BE2C (cell line): ENCODE measurements at places on chromosomes 2 and 18.
A peak's percentile ranks its signal among the peaks of the same experiment; 100 is the strongest.

GRCh38 chr2:4464634-4465266 is 761.4 kb downstream of the DCDC2C start:
- no peak for DNase-seq

GRCh38 chr2:52035391-52035790 is 1003.5 kb upstream of the NRXN1 start:
- DNase-seq: no peak

DNA sequence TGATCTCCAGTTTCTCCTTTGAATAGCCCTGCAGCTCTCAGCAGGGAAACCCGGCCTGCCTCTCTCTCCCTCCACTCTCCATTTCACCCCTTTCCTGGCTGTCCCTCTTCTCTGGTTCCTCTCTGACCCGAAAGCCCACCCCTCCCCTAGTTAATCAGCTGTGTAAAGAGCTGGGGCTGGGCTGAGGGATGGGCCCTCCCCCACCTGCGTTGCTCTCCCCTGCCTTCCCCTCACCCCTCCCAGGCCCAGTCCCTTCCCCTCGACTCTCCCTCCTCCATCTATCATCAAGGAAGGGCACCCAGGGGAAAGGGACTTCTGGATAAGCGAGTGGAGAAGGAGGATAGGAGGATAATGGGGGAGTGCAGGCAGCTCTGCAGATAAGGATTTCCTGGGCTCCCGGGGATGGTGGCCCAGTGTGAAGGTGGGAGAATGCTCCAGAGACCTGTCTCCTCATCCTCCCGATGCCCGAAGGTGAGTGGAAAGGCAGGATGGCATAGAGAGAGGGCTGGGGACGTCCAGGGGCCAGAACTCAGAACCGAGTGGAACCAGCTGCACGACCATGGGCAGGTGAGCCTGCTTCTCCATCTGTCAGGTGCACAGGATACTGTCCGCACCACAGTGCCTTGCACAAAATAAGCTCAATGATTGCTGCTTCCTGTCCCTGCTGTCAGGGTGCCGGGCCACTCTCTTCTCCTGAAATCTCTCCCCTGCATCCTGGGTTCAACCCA is 12.0 kb downstream of the SLC30A3 start:
- no peak for DNase-seq

- DNase-seq: no peak
Observed at GRCh38 chr2:129935118-129935517, 44.3 kb upstream of the RAB6C start.

DNA sequence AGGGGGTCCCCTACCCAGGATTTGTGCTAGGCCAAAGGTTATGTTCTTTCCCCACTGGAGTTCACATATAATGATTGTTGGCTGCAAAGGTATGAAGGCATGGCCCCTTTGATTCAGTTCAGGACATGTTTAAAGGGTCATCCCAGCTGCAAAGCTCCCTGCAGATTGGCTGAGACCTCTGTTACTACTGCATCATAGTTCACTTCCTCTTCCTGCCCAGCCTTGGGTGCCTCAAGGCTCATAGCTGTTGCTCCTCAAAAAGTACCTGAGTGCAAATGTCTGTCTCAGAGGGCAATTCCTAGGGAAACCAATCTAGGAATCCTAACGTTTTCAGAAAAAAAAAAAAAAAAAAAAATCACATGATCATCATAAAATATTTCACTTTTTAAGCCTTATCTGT is 125.1 kb downstream of the ATL2 start:
- no peak for DNase-seq

DNA sequence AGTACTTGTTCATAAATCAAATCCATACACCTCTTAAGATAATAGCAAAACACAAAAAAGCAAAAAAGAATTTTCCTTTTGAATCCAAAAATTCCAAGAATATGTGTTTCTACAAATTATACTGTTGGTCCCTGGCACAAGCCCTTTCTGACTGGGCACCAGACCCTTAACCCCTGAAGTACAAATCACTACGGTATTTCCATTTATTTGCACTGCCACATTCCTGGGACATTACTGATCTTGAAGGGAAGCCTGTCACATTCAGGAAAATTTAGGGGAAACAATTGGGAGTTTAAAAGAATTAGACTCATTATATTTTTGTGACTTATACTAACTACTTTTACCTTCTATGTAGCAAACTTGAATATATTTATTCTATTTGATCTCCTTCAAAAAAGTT is 98.8 kb downstream of the ZNF521 start:
- no peak for DNase-seq

- no peak for DNase-seq
Observed at GRCh38 chr18:48594471-48595094, 55.8 kb downstream of the CTIF start.

- no peak for DNase-seq
Observed at GRCh38 chr2:224086226-224086914, 47.3 kb upstream of the SERPINE2 start.

GRCh38 chr2:172870396-172870795 is 134.8 kb downstream of the RAPGEF4 start:
- no peak for DNase-seq

DNA sequence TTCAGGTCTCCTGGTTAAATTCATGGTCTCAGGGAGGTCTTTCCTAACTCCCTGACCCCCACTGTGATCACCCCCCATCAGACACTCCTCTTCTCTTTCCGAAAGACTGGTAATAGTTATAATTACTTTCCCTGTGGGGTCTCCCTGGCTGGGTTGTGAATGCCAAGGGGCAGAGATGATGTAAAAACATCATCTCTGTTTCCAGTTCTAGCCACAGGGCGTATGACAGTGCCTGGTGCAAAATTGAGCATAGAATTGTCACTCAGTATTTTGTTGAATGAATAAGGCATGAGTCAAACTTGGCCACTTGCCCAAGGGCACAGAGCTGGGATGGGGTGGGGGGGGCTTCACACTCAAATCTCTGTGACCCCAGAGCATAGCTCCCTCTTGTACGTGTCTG is 65.2 kb downstream of the LTBP1 start:
- no peak for DNase-seq

DNA sequence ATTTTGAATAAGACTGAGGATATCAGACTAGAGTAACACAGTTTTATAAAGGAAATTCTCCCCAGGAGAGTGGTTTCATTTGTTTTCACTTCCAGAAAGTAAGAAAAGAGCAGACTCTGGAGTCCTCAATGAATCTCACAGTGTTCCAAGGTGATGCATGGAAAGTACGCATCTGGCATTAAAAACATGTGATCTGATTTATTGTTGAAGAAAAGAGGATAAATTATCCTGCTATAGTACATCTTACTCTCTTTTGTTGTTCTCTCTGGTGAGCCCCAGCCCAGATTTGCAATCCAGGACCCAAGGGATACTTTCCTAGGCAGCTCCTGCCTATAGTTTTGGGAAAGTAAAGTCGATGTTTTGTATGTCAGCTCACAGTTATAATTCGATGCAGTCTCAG is 285.9 kb downstream of the CTNNA2 start:
- no peak for DNase-seq

DNA sequence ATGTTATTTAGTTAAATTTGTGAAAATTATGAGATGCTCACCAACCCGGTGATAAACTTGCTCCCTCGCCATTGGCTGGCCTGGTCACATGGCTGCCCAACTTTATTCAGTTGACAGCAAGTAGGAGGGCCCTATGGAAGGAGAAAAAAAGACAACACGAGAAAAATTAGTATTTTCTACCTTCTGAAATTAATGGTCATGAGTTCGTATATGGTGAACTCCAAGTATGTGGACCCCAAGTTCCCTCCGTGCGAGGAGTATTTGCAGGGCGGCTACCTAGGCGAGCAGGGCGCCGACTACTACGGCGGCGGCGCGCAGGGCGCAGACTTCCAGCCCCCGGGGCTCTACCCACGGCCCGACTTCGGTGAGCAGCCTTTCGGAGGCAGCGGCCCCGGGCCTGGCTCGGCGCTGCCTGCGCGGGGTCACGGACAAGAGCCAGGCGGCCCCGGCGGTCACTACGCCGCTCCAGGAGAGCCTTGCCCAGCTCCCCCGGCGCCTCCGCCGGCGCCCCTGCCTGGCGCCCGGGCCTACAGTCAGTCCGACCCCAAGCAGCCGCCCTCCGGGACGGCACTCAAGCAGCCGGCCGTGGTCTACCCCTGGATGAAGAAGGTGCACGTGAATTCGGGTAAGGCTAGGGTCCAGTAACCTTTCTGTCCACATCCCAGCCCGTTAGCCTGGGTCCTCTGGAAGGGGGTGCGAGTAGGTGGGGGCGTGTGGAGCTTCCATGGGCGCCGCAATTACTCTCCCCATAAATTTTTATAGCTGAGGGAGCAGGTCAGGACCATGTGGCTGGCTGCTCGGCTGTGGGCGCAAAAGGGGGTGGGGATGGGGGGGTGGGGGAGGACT is at the start of gene HOXD4:
Gene HOXD4 (plus strand): TSS at position 109 of the 846 bp plus-strand sequence. CDS start 84 bp downstream, at position 193.
- no peak for DNase-seq

DNA sequence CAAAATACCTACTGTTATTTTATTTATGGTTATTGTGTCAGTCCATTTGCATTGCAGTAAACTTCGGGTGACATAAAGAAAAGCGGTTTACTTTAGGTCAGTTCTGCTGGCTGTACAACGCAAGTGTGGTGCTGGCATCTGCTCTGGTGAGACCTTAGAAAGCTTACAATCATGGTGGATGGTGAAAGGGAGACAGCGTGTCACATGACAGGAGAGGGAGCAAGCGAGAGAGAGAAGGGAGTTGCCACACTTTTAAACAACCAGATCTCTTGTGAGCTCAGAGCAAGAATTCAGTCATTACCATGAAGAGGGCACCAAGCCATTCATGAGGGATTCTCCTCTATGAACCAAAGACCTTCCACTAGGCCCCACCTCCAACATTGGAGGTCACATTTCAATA is 2.0 kb upstream of the FAM171B start:
- no peak for DNase-seq

- no peak for DNase-seq
Observed at GRCh38 chr2:234204480-234204879, 154.0 kb downstream of the SPP2 start.

DNA sequence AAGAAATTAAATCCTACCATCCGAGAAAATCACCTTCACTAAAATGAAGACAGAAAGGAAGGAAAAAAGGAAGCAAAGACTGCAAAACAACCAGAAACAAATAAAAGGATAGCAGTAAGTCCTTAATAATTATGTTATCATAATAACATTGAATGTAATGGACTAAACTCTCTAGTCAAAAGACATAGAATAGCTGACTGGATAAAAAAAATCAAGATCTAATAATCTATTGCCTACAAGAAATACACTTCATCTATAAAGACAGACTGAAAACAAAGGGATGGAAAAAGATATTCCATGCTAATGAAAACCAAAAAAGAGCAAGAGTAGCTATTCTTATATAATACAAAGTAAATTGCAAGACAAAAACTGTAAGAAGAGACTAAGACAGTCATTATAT is 48.5 kb upstream of the SGPP2 start:
- no peak for DNase-seq

DNA sequence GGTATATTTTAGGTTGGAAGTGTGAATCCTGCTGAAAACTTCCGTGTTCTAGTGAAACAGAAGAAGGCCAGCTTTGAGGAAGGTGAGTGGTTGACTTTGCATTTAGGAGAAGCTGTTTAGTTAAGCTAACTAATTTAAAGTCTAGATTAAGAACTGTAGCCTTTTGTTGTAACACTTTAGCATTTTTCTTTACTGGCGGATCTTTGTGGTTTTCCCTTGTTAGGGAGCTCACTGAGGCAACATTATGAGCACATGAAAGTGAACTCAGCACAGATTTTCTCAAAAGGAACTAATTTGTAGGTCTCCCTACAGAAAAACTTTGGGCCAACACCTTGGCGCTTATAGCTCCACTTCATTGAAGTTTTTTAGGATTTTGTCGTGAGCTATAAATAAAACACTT is 52.8 kb downstream of the XRCC5 start:
- DNase-seq: no peak

DNA sequence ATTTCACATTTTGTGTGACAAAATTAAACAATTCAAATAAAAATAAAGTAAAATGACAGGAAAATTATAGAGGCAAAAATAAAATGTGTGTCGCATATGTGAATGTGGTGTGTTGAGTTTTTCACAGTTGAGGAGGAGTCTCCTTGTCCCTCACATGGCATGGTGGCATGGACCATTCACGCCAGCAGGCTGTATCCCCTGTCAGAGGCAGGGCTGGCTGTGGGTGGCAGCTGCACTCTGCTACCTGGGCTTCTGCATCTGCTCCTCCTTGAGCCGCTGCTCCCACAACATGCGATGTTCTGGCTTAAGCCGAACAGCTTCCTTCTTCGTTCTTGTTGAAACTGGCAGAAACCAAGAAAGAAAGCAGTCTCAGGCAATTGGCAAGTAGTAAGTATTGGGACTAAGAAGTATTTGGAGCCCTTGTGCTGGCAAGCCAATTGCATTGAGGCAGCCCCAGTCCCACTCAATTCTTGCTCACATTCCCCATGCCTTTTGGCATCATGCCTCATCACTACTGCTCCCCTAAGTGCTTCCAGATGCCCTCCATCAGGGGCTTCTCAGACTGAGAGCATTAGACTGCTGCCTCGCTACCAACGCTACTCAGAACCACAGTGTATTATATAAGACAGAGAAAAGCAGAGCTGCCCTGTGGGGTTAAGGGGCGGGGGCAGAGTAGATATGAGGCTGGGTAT is 177.9 kb upstream of the NABP1 start:
- peak; percentile 83 for DNase-seq

DNA sequence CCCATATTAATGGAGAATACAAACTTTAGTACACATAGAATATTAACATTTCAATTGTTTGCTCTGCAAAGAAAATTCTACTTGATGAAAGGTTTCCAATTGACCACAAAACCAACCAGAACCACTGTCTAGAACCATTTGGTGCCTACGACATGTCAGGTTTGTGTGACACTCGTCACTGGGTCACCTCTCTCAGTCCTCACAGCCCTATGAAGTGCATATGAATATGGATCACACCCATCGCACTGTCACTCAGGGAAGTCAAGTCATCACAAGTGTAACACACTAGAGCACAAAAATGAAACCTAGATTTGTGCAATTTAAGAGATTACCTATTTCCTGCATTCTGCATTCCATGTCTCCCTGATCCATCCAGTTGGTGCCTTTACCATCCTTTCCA is 43.7 kb downstream of the PTPN2 start:
- DNase-seq: no peak

DNA sequence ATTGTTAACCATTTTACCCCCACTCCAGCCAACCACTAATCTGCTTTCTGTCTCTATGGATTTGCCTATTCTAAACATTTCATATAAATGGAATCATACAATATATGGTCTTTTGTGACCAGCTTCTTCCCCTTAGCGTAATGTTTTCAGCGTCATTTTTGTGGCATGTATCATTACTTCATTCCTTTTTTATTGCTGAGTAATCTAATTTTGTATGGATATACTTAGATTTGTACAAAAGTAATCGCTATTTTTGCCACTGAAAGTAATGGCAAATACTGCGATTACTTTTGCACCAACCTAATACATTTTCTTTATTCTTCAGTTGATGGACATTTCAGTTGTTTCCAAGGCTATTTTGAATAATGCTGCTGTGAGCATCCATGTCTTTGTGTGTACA is 227.6 kb downstream of the WDR7 start:
- DNase-seq: no peak

GRCh38 chr2:25342372-25343186 is 854 bp upstream of the DNMT3A start:
- DNase-seq: peak; percentile 91

GRCh38 chr18:286515-287310 is 18.9 kb upstream of the THOC1 start:
- DNase-seq: no peak
